ENCODE measurements at places on chromosomes 2 and 18. TPM values are rescaled to one million over a fixed set of nuclear protein-coding genes. Genes with fewer than 3 reads are reported as not detected.
A peak's percentile ranks its signal among the peaks of the same experiment; 100 is the strongest.

Gene PDE11A
- 0.25 TPM for total RNA-seq

Gene CD8B2
- total RNA-seq, result 0.74 TPM

Gene GCKR
- total RNA-seq, result 0.98 TPM

Gene MOGAT1
- not detected for total RNA-seq

Gene NLRC4
- total RNA-seq, result 0.74 TPM

Gene FBLN7
- 11.5 TPM for total RNA-seq

Gene TUBA3D
- total RNA-seq, result 0.74 TPM

Gene CHRNG
- not detected for total RNA-seq

Gene SIX3
- not detected for total RNA-seq

GRCh38 chr2:177021706-177022343 is 190.8 kb upstream of the HNRNPA3 start:
- DNase-seq, result no peak
- H3K27me3 ChIP-seq, result no peaks in the 10 kb centered on the region
- H3K36me3 ChIP-seq, result no peaks in the 10 kb centered on the region
- H3K4me1 ChIP-seq, result peaks cover 5% of the 10 kb centered on the region
- no peak overlapping the region for H3K4me3 ChIP-seq
- peak overlapping the region; percentile 40 for H3K27ac ChIP-seq

DNA sequence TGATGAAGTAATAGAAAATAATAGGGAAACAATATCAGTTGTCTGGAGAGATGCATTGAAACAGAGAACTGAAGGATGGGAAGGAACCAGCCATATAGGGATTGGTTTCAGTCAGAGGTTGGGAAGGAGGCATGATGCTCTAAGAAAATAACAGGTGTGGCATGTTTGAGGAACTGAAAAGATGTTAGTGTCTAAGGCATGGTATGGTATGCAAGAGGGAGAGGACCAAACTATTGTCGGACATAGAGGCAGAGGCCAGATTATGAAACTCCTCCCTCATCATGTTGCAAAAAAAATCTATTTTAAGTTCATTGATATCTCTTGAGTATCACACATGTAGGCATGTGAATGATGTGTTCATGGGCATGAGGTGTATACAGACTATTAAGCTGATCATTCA is 48.9 kb upstream of the EMILIN2 start:
- no peaks in the 10 kb centered on the region for H3K27me3 ChIP-seq
- H3K4me1 ChIP-seq, result no peaks in the 10 kb centered on the region
- no peak overlapping the region for H3K27ac ChIP-seq

DNA sequence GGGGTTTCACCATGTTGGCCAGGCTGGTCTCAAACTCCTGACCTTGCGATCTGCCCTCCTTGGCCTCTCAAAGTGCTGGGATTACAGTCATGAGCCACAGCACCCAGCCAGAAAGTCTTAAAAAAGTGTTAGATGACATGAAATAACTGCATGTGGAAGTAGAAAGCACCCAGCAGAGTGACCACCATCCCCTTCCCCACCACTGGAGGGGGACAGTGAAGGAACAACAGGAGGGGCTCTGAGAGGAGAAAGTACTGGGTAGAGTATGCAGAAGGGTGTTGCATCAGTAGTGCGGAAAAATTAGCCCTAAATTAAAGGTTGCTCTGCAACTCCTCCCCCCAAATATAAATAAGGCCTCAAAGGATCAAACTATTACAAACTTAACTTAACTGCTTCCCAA is 230.5 kb downstream of the ZNF521 start:
- H3K27me3 ChIP-seq, result no peaks in the 10 kb centered on the region
- no peaks in the 10 kb centered on the region for H3K36me3 ChIP-seq
- no peaks in the 10 kb centered on the region for H3K4me1 ChIP-seq
- DNase-seq, result no peak
- H3K27ac ChIP-seq, result no peak overlapping the region

DNA sequence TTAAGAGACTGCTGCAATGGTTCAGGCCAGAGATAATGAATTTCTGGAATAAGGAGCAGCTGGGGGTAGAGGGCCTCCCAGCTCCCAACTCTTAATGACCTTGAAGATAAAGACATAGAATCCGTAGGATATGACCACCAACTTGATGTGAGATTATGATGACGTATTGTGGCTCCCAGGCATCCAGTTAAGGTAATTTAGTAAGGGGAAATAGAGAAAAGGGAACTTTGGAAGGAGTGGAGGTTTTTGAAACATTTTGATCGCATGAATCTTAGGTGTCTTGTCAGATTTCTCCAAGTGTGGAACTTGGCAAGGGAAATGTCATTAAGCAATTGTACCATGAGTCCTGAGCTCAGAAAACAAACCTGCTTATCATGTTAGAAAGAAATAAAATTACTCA is 277.3 kb upstream of the TANK start:
- no peak overlapping the region for H3K27ac ChIP-seq
- H3K36me3 ChIP-seq, result no peaks in the 10 kb centered on the region
- DNase-seq, result no peak

GRCh38 chr2:8251856-8252255 is 430.0 kb upstream of the ID2 start:
- H3K36me3 ChIP-seq, result no peaks in the 10 kb centered on the region
- H3K4me3 ChIP-seq, result no peak overlapping the region
- H3K27ac ChIP-seq, result no peak overlapping the region
- no peaks in the 10 kb centered on the region for H3K4me1 ChIP-seq
- H3K27me3 ChIP-seq, result no peaks in the 10 kb centered on the region

DNA sequence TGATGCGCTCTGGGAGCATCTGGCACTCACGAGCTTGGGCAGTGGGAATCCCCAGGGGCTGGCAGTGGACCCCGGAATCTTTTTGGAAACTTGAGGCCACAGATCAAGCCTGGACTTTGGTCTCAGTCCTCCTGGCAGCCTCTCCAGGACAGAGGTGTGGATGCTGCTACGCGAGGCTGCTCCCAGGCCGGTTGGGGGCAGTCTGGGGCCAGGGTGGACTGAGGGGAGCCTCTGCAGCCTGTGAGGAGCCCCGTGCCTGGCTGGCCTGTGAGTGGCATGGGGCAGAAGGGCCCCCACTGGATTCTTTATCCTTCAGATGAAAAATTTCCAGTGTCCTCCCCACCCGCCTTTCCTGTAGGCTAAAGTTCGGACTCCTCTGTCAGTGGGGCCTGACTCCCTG is 12.7 kb upstream of the DES start:
- peak overlapping the region; percentile 56 for H3K27ac ChIP-seq
- H3K36me3 ChIP-seq, result no peaks in the 10 kb centered on the region
- DNase-seq, result no peak
- H3K4me1 ChIP-seq, result no peaks in the 10 kb centered on the region
- H3K27me3 ChIP-seq, result no peaks in the 10 kb centered on the region

DNA sequence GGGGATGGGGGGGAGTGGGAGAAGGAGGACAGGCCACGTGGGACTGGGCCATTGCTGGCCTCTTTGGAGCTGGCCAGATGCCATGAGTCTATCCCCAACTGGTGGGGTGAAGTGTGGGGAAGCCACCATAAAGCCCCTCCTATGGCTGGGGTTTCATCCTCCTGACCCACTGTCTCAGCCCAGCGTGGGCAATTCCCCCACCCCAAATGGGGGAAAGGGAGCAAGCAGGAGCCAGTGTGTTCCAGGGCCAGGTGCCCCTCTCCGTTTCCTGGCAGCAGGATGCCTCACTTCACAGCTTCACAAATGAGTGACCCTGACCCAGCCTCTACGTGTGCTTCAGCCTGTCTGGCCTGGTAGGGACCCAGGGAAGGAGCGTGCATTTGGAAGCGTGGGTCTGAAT is 474.7 kb upstream of the HS6ST1 start:
- no peak overlapping the region for H3K4me3 ChIP-seq
- peaks cover 10% of the 10 kb centered on the region for H3K4me1 ChIP-seq
- no peak overlapping the region for H3K27ac ChIP-seq

GRCh38 chr2:100606726-100607343 is 44.0 kb downstream of the PDCL3 start:
- DNase-seq, result no peak
- no peak overlapping the region for H3K27ac ChIP-seq
- H3K27me3 ChIP-seq, result no peaks in the 10 kb centered on the region
- no peaks in the 10 kb centered on the region for H3K4me1 ChIP-seq

DNA sequence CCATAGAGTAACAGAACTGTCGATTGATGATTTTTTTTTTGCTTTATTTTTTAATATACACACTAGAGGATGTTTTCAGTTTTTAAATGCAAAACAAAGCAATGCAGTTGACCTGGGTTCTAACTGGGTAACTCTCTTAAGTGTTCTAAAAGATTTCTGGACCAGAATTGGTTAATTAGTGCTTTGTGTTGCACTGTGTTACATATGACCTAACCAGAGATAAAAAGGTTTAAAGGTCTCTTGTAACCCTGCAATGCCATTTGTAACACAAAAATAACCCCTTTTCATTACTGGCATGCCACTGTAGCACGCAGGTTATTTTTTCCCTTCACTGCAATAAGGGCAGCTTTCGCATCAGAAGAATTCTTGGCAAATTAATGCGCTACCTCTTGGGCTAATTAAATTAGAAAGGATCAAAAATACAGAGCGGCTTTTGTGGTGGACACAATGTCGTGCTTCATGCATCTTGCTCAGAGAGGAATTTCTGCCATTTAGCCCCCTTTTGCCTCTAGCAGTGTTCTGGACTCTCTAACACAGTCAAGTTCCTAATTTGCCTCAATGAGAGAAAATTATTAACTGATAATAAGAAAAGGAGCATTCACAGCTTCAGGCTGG is 250.8 kb upstream of the ZEB2 start:
- H3K4me1 ChIP-seq, result no peaks in the 10 kb centered on the region
- H3K36me3 ChIP-seq, result no peaks in the 10 kb centered on the region
- no peak overlapping the region for H3K27ac ChIP-seq
- H3K27me3 ChIP-seq, result no peaks in the 10 kb centered on the region
- DNase-seq, result no peak
- H3K4me3 ChIP-seq, result no peak overlapping the region

DNA sequence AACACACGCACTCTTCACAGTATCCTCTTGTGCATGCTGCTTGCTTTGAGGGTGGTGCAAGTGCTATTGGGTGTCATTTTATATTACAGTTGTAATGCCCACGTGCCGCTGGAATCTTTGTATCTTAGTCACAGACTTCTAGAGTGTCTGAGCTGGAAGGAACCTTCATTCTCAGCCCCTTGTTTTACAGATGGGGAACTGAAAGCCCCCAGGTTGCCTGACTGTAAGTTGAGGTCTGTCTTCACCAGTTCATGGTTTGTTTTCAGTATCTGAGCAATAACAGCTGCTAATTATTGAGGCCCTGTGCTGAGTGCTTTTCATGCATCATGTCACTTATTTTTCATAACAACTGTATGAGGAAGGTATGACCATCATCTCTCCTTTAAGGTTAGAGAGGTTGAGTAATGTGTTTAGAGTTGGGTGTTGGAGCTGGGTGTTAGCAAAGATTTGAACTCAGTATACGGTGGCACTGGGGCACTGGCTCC is 77.0 kb downstream of the PRKCE start:
- DNase-seq, result no peak
- no peak overlapping the region for H3K27ac ChIP-seq
- H3K4me3 ChIP-seq, result no peak overlapping the region
- H3K4me1 ChIP-seq, result no peaks in the 10 kb centered on the region
- H3K36me3 ChIP-seq, result no peaks in the 10 kb centered on the region

DNA sequence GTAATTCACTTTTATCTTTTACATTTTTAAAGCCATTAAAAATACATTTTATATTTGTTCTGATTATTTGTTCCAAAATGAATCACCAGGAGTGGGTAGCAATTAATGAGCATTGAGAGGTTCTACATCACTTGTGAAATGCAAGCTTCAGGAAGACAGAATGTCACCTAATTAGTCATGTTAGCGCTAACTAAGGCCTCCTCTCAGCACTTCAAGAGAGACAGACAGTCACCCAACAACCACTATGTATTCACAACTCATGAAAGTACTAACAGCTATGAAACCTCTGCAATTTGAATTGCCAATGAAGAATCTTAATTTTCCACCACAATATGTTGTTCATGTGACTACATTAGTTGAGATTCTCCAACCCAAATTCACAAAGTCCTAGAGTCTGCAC is 611.0 kb downstream of the KCNJ3 start:
- H3K27me3 ChIP-seq, result no peaks in the 10 kb centered on the region
- H3K4me3 ChIP-seq, result no peak overlapping the region
- no peaks in the 10 kb centered on the region for H3K4me1 ChIP-seq
- H3K27ac ChIP-seq, result no peak overlapping the region

GRCh38 chr18:9120796-9121195 is 15.8 kb upstream of the ANKRD12 start:
- no peak for DNase-seq
- peaks cover 47% of the 10 kb centered on the region for H3K4me1 ChIP-seq
- H3K4me3 ChIP-seq, result no peak overlapping the region
- no peaks in the 10 kb centered on the region for H3K27me3 ChIP-seq

DNA sequence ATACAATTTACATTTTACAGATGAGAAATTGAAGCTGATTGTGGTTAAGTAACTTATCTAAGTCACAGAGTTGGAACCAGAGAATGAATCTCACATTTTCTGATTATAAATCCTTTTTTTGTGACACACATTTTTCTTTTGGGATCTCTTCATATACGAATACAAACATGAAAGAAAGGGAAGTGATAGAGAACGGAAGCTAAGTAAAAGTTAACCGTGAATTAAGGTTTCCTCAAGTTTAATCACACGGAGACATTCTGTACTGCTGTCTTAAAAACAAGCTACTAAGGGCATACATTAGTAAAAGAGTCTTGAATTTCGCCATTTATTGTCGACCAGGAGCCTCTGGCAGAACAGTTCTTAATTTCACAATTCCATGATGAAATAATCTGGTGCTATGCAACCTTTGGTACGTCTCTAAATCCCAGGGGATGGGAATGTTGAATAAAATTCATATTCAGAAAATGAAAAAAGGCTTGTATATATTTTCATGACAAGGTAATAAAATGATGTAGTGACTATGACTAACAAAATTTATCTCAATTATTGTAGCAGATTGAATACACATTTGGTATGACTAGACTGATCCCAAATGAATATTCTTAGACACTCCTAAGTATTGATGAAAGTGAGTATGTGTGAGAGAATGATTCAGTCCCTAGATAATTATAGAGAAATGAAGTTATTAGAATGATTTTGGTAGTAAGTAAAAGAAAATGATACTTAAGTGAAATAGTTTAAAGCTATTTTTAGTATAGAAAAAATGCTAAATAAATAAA is 40.3 kb upstream of the ZSWIM2 start:
- H3K36me3 ChIP-seq, result no peaks in the 10 kb centered on the region
- no peak overlapping the region for H3K27ac ChIP-seq
- H3K4me1 ChIP-seq, result no peaks in the 10 kb centered on the region
- H3K27me3 ChIP-seq, result no peaks in the 10 kb centered on the region
- H3K4me3 ChIP-seq, result no peak overlapping the region
- no peak for DNase-seq

DNA sequence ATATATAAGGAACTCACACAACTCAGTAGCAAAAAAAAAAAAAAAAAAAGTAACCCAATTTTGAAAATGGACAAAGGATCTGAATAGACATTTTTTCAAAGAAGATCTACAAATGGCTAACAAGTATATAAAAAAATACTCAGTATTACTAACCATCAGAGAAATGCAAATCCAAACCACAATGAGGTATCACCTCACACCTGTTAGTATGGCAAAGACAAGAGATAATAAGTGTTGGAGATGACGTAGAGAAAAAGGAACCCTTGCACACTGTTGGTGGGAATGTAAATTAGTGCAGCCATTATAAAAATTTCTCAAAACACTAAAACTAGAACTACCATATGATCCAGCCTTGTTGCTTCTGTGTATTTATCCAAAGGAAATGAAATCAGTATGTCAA is 5.8 kb upstream of the CNDP1 start:
- no peaks in the 10 kb centered on the region for H3K27me3 ChIP-seq
- no peak overlapping the region for H3K27ac ChIP-seq
